ENCODE measurements at places on chromosomes 16 and 17.

- no peak for DNase-seq
Observed at GRCh38 chr16:64352246-64352645, 769.6 kb downstream of the CDH11 start.

DNA sequence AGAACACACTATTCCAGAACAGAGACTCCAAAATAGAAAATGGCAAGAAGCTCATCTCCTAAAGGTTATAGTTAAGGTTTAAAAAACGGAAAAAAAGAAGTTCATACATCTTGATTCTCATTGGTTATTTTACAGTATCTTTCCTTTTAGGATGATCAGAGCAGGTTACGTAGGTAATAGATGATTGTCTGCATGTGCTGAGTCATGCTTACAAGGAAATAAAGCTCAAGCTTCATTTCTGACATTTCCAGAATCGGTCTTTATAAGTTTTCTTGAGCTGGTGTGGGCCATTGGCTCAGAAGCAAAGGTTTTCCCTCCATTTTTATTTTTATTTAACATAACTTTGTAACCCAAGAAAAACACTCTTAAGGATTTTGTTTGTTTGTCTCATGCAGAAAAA is 1030.3 kb upstream of the CDH8 start:
- DNase-seq = no peak

- no peak for DNase-seq
Observed at GRCh38 chr16:27383556-27384243, 18.3 kb upstream of the IL21R start.

DNA sequence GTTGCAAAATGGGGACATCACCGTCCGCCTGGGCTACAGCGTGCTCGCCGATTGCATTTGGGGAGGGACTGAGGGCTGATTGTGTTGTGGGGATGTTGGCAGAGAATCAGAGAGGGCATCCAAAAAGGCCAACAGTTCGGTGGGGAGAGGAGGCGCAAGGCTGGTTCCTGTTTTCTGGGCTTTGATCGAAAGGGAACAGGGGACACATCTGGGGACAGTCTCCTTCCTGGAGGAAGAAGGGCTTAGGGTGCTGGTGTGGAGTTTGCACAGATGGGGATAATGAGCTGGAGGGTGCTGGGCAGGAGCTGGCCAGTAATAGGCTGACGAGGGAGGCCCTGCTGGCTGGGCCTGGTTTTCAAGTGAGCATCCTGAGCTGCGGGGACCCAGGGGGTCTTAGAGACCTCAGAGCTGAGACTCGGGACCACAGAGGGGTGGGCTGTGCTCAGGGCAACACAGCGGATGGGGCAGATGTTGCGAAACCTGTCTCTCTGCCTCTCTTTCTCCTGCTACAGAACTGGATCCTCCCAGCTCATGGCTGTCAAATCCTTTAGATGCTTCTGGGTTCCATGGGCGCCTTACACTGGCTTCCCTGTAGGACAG is 288.7 kb downstream of the SEC14L1 start:
- no peak for DNase-seq

- no peak for DNase-seq
Observed at GRCh38 chr16:52073024-52073423, 473.9 kb downstream of the TOX3 start.

GRCh38 chr17:18960241-18960665 is 8.3 kb downstream of the SLC5A10 start:
- no peak for DNase-seq

DNA sequence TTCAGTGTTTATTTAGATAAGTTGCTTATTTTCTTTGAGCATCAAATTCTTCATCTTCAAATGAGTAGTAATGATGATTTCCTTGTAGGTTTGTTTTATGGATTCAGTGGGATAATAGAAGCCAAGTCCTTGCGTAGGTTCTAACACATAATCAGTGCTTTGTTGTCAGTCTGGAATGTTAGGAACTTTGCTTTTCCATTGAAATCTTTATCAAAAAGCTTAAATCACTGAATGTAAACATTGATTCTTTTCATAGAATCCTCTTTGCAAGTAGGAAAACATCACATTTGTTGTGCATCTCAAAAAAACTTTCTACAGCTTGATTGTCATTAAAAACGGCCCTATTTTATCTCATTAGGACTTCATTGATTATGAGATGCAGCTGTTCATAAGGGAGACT is 490.3 kb upstream of the GOT2 start:
- DNase-seq = no peak

- no peak for DNase-seq
Observed at GRCh38 chr17:78239489-78239931, 8.1 kb downstream of the TMEM235 start.

- no peak for DNase-seq
Observed at GRCh38 chr16:6446370-6446769, 886.3 kb upstream of the RBFOX1 start.

DNA sequence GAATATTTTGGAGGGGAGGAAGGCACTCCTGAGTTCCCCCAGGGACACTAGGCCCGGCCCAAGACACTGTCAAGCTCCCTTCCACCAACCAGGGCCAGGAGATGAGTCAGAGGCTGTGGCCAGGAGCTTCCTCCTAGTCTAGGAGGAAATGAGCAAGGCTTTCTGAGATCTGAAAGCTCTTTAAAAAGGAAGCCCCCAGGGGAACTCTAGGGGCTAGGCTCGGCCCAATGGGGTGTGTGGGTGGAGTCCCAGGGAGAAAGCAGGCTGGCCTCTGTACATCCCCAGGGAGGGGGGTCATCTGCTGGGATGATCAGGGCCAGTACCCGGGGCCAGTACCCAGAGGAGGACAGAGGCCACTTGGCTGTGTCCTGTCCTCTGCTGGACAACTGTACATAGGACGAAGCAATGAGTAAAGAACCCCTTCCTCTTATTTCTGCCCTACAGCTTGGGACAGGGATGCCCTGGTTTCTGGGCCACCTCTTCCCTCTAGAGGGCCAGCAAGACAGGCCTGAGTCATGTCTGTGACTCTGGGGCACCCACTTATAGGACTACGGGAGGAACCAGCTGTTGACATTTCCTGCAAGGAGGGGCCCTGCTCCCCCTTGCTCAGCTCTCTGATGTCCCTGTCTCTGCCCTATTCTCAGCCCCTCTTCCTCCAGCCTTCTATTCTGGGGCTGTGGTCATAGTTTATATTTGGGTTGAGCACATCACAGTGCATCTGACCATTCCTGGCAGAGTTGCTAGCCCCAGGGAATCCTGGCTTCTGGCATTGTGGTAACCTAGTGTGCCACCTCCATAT is 2.7 kb downstream of the FHOD1 start:
- DNase-seq = peak; percentile 38

DNA sequence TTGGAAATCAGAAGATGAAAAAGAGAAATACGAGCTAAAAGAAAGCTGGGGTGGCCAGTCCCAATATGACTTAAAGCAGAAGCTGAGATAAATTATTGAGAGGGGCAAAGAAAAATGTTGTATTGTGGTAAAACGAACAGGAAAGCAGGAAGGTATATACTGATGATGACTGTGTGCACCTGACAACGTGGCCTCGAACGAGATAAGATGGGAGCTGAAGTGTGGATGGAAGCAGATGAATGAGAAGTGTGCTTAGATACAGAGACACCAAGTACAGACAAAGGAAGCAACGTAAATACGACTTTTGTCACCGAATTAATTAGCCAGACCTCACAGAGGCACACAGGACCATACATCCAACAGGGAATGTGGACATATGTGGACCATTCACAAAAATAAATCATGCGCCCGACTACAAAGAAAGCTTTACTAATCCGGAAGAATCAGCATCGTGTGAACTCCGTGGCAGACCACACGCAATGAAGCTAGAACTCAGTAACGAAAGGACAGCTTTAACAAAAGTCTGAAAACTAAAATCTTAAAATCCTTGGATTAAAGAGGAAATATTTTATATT is 218.7 kb downstream of the RPTOR start:
- no peak for DNase-seq

- peak; percentile 75 for DNase-seq
Observed at GRCh38 chr17:20063665-20064648, 54.8 kb downstream of the SPECC1 start.

DNA sequence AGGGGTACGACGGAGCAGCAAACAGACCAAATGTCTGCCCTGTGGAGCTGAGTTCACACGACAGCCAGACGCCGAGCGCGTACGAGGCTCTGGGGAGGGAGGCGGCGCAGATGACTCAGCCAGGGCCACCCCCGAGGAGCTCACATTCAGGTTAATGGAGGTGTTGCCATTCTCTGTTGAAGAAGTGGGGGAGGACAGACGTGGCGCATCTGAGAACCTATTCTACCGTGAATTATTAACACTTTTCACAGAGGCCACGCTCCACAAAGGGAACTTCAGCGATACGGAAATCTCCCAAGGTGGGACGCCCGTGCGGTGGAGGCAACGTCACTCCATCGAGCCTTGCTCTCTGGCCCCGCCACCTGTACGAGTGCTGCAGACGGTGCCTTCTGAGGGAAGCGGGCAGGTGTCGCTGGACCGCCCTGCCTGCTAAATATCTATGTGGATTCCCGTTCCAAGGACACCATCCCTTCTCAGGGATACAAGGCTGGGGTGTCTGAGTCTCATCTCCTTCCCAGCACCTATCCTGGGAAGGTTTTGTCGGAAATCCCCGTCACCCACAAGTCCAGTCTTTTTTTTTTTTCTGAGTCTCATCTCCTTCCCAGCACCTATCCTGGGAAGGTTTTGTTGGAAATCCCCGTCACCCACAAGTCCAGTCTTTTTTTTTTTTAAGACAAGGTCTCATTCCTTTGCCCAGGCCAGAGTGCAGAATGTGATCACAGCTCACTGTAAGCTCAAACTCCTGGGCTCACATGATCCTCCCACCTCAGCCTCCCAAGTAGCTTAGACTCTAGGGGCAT is 19.0 kb downstream of the ABR start:
- DNase-seq = no peak

GRCh38 chr17:32483451-32484019 is 3.3 kb upstream of the CDK5R1 start:
- peak; percentile 57 for DNase-seq

- DNase-seq = no peak
Observed at GRCh38 chr16:2773188-2773968, 3.7 kb downstream of the ELOB start.

DNA sequence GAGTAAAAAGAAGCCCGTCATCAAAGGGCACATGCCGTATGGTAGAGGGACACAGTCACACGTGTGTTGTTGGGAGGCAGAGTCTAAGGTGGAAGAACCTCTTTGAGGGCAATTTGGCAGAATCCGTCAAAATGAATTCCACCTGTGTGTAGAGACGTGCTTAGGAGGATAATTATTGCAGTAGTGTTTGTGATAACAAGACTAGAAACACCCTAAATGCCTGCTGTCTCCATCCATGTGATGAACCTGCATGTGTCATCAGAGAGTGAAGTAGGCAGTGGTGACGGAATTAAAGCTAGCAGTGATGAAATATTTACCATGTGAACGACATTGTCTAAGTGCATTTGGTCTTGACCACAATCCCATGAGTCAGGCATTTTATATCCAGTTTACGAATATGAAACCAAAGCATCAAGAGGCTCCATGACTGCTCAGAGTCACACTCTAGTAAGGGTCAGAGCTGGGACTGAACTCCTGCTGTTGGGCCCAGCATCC is 61.3 kb upstream of the ADORA2B start:
- no peak for DNase-seq

- DNase-seq = no peak
Observed at GRCh38 chr17:40499551-40500189, 1.8 kb downstream of the TNS4 start.

DNA sequence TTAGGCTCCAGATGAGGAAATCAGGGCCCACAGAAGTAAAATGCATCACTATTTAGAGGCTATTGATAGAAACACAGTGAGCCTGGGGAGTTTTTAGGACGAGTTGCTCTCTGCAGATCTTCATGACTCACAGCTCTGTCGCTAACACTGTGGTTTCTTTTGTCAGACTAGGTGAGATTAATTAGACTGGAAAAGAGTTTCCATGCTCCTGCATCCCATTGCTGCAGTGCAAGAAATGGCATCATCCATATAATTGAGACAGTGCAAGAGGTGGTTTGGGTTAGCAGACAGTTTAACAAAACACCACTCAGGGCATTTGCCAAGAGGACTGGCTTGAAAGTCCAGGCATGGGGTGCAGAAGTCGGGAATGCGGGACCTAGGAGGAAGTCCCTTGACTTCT is 198.8 kb upstream of the CACNG5 start:
- no peak for DNase-seq

DNA sequence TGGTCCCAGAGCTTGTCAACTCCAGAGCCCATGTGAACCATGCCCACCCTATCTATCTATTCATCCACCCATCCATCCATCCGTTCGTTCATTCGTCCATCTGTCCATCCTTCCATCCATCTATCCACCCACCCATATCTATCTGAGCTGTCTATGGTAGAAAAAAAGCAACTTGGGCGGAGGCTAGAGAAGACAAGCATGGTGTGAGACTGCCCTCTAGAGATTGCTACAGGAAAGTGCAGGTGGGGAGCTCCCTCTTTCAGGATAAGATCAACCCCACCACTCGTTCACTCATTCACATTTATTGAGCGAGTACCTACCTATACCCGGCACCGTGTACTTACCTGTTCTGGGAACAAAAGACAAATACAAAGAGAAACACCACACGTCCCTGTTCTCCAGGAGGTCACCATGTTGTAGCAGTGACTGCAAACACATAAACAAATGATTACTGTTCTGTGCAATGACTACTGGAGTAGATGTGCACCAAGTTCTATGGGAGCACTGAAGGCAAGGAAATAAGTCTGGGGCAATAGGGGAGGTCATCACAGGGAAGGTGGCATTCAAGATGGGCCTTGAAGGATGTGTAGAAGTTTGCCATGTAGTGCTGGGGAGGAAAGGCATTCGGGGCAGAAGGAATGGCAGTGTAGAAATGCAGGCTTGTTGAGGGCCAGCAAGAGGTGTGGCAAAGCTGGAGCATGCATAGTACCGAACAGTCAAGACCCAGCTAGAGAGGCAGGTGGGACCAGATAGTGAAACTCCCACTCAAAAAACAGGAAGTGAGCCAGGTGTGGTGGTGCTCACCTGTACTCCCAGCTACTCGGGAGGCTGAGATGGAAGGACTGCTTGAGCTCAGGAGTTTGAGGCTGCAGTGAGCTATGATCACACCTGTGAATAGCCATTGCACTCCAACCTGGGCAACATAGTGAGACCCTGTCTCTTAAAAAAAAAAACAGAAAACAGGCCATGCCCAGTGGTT is 13.4 kb upstream of the ATP5MC1 start:
- DNase-seq = peak; percentile 15

- no peak for DNase-seq
Observed at GRCh38 chr16:81465375-81465943, 20.9 kb downstream of the CMIP start.

DNA sequence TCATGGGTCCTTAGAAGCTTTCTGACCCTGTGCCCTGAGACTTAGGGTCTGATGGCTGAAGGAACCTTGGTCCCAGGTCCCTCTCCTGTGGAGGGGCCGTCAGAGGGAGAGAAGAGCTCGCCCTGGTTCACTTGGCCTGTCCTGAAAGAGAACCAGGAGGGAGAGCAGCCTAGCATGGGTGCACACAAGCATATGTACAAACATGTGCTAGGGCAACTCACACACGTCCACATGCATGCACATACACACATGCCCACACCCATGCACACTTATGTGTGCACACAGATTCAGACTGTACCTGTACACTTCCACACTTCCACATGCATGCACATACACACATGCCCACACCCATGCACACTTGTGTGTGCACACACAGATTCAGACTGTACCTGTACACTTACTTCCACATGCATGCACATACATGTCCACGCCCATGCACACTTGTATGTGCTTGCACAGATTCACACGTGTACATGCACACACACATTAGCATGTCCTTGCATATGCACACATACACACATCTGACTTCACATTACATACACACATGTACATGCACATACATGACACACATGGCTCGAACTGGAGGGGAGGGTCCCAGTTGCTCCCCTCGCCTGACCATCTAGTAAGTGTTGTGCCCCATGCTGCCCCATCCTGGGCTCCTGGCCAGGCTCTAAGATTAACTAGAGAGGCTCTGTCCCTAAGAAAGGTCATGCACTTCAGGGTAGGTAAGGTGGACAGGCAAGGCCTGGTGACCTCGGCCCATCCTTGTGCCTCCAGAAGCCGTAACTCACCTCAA is 122.0 kb downstream of the METRNL start:
- DNase-seq = no peak

All from AG09319 (cell line).